ENCODE measurements at places on chromosomes 12 and 14.
A peak's percentile ranks its signal among the peaks of the same experiment; 100 is the strongest.

DNA sequence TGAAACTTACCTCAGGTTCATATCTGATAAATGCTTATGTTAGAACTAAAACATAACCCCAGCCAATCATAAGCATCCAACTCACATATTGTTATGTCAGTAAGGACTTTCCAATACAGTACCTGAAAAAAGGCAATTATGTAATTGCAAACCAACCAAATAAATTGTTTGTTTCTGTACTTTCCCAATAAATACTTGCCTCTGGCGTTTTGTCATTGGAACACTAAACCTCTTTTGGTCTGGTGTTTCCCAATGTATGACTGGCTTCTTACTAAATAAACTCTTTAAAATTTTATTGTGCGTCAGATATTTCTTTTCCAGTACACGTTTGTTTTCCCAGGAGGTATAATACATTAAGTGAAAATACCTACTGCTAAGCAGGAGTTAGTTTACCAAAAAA lies 6.7 kb upstream of the PTPRB start:
- no peak for DNase-seq

- DNase-seq, result no peak
Measured at GRCh38 chr12:70854881-70855568, 65.5 kb downstream of the PTPRR start.

DNA sequence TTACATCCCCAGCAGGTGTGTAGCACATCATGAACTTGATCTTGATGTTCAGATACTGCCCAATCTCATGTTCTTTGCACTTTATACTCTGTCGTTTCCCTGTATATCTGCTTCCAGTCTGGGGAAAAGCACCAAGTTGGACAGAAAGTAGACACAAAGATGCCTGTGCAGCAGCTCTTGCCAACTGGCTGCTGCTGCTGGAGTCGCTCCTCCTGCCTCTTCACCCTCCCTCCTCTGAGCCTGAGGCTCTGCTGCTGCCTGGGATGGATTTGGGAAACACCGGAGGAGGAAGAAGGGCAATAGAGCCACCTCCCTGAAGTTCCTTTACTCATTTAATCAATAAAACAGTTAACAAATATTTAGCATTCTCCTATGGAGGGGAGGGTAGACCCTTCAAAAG lies 32.4 kb downstream of the ADCK1 start:
- no peak for DNase-seq

DNA sequence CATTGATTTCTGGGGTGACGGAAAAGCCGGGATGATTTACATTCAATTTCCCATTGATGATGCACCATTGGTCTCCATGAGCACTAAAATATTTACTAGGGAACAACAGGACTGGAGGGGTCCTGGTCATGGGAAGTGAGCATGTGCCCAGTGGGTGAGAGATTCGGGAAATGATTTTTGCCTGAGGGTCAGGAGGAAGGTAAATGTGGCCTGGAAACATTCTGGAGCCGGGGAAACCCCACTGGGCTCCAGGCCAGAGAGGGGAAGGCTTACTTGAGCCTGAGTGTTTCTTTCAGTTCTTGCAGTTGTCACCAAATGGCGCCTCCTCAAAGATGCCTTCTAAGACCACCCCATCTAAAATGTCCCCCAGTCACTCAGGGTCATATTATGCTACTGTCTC lies 532.3 kb upstream of the TBX3 start:
- DNase-seq, result no peak

DNA sequence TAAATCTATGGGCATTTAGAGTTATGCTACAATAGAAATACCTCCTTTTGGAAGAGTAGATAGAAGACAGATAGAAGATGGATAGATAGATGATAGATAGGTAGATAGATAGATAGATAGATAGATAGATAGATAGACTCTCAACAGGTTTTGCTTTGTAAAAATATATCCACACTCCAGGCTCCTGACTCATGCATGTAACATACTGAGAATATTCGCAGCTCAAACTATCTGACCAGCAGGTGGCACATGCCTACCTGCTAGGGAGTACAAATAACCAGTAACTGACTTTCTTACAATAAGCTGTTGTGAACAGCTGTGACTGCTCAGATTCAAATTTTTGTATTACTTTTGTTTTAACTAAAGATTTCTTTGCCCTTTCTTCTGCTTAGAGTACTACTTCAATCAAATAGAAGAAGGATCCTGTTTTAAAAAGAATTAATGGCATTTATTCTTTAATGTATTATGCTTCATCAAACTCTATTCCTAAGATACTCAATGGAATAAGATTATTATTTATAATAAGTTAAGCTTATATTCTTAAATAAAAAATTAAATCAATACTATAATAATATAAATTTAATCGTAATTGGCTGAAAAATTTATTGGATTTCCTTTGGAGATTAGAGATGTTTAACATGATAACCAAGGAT lies 15.8 kb upstream of the CPNE8 start:
- peak; percentile 32 for DNase-seq

DNA sequence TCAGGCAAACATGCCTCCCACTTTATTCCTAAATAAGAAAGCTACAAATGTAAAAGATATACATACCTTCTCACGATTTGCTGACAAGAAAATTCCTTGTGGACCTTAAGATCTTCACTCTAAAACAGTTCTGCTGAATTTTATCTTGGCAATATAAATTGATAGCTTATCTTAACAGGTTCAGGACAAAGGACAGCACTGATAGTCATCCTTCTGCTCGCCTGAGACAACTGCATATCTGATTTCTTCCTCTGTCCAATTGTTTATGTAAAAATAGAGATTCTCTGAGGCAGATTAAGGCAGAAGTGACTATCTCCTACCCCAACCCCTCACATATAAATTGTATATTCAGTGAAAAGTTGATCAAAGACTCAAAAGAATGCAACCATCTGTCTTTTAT lies 44.9 kb downstream of the CAPZA3 start:
- no peak for DNase-seq

GRCh38 chr12:124279846-124280360 lies 15.0 kb upstream of the RFLNA start:
- peak; percentile 51 for DNase-seq

DNA sequence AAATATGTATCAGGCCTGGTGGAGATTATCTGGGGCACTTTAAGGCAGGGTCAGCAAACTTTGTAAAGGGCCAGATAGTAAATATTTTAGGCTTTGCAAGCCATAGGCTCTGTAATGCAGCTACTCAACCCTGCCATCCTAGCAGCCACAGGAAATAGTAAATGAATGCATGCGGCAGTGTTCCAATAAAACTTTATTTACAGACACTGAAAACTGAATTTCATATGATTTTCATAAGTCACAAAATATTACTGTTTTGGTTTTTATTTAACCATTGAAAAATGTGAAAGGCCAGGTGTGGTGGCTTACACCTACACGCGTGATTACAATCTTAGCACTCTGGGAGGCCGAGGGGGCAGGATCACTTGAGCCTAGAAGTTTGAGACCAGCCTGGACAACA lies 3.2 kb upstream of the CAMKK2 start:
- peak; percentile 28 for DNase-seq
